ENCODE measurements at places on chromosomes 5 and 9.

DNA sequence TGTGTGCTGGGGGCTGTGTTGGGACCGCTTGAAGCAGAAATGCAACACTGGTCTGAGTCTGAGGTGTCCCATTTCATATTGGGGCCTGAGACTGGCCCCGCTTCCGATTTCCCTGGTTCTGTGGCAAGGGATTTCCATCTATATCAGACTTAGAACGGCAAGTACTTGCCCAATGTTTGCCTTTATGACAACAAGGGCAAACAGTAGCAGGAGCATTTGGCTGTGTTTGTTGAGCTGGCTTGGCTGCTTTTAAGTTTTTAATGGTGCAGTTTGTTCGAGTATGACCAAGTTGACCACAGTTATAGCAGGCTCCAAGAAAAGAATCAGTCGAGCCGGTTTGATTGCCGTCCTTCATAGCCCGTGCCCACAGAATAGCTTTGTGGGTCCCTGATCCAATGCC lies 17.0 kb downstream of the HSDL2 start:
- DNase-seq = no peak

GRCh38 chr5:140240987-140241706 lies 61.8 kb downstream of the PFDN1 start:
- no peak for DNase-seq

- DNase-seq = no peak
These were observed 18.6 kb upstream of the GLRX start for GRCh38 chr5:95840956-95841705.

- DNase-seq = no peak
These were observed 217.4 kb downstream of the DMRT2 start for GRCh38 chr9:1267581-1267980.

All from central memory CD8-positive, alpha-beta T cell (primary cell).